Activated CD4-positive, alpha-beta memory T cell treated with anti-CD3 and anti-CD28 coated beads, Interleukin-2, amount 10 ng/mL, durations not matched to agents 7 days and 5 days (primary cell): ENCODE measurements at places on chromosomes 7 and 10. TPM values are rescaled to one million over a fixed set of nuclear protein-coding genes. Genes with fewer than 3 reads are reported as not detected.

Gene CPA4
- not detected for total RNA-seq

GRCh38 chr10:44467900-44468299 is 83.0 kb upstream of the CXCL12 start:
- DNase-seq, result no peak

Gene SUGCT
- total RNA-seq, result not detected

Gene CNNM1
- total RNA-seq, result 0.08 TPM

- peak; percentile 35 for DNase-seq
Measured at GRCh38 chr7:102875700-102876295, 37.0 kb upstream of the LRRC17 start.

- DNase-seq, result no peak
Measured at GRCh38 chr7:36984710-36985312, 260.5 kb upstream of the AOAH start.
